Sciatic nerve (tissue), 2 donors: ENCODE measurements at places on chromosomes 3 and 15.

GRCh38 chr3:18415839-18416238 is 9.3 kb downstream of the SATB1 start:
- no peak for DNase-seq

DNA sequence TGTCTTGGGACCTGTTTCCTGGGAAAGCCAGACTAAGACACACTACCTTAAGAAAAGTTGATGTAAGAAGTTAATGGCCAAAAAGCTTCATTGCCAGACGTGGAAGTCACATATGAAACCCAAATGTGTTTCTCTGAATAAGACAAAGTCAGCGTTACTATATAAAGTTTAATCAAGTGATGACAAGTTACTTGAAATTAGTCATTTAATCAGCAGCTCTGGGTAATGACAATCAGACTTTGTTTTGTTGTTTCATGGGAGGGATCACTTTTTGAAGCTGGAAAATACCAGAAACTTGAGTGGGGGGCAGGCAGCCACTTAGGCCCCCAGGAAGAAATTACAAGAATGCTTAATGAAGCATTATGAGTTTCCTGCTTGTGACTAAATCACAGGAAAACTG is 218.6 kb downstream of the PTPRG start:
- no peak for DNase-seq

DNA sequence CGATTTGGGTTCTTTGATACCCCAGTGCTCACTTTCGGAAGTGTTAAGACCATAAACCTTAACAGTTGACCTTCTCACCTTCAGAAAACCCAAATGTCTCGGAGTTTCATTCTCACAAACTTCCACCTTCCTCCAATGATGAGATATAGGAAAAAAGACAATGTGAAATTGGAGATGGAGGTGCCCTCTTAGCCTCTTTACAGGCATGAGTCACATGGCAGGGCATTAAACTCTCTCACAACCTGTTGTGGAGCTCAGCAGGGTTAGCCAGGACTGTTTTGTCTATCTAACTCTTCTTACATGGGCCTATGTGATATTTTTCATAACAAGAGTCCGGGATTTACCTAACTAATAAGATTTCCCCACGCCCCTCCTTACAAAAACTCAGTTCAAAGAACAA is 10.7 kb downstream of the AGTR1 start:
- DNase-seq: no peak

DNA sequence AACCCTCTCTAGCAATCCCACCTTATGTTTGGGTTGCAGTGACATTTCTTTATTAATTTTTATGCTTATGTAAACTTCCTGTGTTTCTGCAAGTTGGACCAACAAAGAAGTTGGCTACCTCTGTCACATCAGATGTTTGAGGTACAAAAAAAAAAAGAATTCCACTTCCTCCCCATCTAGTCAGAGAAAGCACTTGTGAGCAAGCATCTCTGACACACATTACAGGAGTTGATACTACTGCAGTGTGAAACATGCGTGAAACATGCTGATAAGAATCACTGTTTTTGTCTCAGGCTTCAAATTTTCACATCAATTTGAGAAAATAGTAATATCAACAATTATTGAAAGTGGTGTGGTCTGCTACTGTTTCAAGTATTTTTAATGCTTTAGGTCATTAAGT is 1.3 kb downstream of the SCAANT1 start:
- DNase-seq: no peak

GRCh38 chr3:26061947-26062346 is 272.1 kb downstream of the OXSM start:
- DNase-seq: no peak

DNA sequence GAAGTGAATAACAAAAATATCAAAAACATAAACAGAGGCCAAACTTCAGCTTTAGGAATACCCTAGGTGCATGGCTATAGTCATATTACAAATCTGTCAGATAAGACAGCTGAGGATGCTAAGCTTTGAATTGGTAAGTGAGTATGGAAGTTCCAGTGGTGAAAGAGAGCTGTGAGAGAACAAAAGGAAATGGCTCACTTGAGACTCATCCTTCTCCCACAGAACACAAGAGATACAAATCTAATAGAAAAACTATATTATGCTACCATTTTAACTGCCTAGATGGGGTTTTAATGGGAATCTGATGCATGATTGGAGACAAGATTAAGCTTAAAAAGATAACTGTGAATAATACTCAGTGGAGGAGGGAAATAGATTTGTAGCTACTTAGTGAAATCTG is 21.5 kb upstream of the PEX5L start:
- DNase-seq: no peak

DNA sequence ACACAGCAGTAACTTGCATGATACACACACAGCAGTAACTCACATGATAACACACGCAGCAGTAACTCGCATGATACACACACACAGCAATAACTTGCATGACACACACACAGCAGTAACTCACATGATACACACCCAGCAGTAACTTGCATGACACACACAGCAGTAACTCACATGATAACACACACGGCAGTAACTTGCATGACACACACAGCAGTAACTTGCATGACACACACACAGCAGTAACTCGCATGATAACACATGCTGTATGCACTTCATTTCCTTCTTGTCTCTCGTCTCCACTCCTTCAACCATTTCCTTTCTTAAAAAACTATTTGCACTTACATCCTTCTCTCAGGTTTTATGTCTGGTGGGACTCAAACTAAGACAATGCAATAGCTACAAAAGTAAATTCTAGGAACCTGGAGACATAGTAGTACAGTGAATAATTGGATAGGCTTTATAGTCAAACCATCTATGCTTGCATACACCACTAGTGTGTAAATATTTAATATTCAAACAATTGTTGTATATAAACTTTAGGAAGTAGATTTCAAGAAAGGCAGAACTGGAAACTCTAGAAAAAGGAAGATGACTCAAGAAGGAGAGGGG is 130.8 kb downstream of the UACA start:
- no peak for DNase-seq

DNA sequence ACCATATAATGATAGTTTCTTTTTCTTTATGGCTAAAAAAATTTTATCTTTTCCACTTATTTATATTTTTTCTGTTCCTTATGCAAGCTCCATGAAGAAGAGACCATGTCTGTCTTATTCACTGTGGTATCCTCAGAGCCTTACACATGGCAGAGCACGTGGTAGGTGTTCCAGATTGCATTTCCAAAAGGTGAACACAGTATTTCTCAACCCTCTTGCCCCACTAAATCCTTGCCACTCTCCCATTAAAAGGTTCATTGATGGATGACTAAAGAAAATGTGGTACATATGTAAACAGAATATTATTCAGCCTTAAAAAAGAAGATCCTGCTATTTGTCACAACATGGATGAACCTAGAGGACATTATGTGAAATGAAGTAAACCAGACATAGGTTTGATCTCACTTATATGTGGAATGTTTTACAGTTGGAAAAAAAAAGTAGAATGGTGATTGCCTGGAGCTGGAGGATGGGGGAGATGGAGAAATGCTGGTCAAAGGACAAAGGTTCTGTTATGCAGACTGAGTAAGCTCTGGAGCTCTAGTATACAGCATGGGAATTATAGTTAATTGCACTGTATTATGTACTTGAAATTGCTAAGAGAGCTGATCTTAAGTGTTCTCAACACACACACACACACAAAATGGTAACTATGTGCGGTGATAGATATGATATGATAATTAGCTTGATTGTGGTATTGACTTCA is 266.7 kb downstream of the CNTN3 start:
- DNase-seq: no peak

GRCh38 chr15:80526556-80527340 is 122.6 kb downstream of the ARNT2 start:
- no peak for DNase-seq
